Type B pancreatic cell (in vitro differentiated cells): ENCODE measurements at places on chromosomes 1 and 21. TPM values are rescaled to one million over a fixed set of nuclear protein-coding genes. Genes with fewer than 3 reads are reported as not detected.

Gene FMO2
- total RNA-seq = 0.60 TPM in 1 of 2 replicates, not detected in the other

Gene AHCTF1
- 27.0 and 34.9 TPM in 2 replicates for total RNA-seq

Gene TEKT2
- 2.1 and 9.6 TPM in 2 replicates for total RNA-seq

- no peak for DNase-seq
- no peak overlapping the region for H3K4me3 ChIP-seq
- no peaks in the 10 kb centered on the region for H3K36me3 ChIP-seq
- no peaks in the 10 kb centered on the region for H3K4me1 ChIP-seq
- no peaks in the 10 kb centered on the region for H3K27me3 ChIP-seq
Measured at GRCh38 chr1:196685506-196685905, 33.7 kb downstream of the CFH start.

DNA sequence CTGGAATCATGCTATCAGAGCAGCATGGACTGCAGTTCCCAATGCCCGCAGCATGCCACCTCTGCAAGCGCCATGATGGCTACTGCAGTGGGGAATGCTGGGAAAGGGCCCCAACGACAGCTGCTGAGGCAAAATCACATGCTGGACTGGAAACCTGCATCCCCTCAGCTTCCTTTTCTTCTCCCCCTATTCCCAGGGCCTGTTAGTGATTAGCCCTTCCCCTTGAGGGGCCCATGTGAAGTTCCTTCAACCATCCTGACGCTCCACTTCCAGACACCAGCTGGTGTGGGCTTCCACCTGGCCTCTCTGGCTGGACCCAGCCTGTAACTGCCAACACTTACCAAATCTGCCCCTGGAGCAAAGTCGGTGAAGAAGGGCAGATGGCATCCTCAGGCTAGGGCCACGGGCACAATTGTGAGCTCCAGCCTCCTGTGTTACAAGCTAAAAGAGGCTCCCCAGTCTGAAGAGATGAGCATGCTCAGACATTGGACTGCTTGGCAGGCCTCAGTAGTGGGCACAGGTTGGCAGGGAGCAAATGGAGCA, 22.1 kb upstream of the SDC3 start:
- no peak overlapping the region for H3K4me3 ChIP-seq
- H3K4me1 ChIP-seq = peaks cover 47% of the 10 kb centered on the region
- H3K36me3 ChIP-seq = peaks cover 24% of the 10 kb centered on the region
- peak overlapping the region; percentile 31 for H3K27ac ChIP-seq
- no peaks in the 10 kb centered on the region for H3K27me3 ChIP-seq
- no peak for DNase-seq

GRCh38 chr1:234875328-234875952, 253.2 kb downstream of the TOMM20 start:
- H3K4me3 ChIP-seq = no peak overlapping the region
- DNase-seq = no peak
- H3K27me3 ChIP-seq = no peaks in the 10 kb centered on the region
- no peaks in the 10 kb centered on the region for H3K36me3 ChIP-seq
- peaks cover 37% of the 10 kb centered on the region for H3K4me1 ChIP-seq
- H3K27ac ChIP-seq = no peak overlapping the region

GRCh38 chr1:59360170-59360569, 63.3 kb downstream of the FGGY start:
- no peak overlapping the region for H3K27ac ChIP-seq
- peak overlapping the region; percentile 24 for H3K4me3 ChIP-seq
- H3K4me1 ChIP-seq = peaks cover 38% of the 10 kb centered on the region
- DNase-seq = no peak
- peaks cover 4% of the 10 kb centered on the region for H3K36me3 ChIP-seq
- no peaks in the 10 kb centered on the region for H3K27me3 ChIP-seq

Gene RGS13
- total RNA-seq = 0.19 TPM in 1 of 2 replicates, not detected in the other

DNA sequence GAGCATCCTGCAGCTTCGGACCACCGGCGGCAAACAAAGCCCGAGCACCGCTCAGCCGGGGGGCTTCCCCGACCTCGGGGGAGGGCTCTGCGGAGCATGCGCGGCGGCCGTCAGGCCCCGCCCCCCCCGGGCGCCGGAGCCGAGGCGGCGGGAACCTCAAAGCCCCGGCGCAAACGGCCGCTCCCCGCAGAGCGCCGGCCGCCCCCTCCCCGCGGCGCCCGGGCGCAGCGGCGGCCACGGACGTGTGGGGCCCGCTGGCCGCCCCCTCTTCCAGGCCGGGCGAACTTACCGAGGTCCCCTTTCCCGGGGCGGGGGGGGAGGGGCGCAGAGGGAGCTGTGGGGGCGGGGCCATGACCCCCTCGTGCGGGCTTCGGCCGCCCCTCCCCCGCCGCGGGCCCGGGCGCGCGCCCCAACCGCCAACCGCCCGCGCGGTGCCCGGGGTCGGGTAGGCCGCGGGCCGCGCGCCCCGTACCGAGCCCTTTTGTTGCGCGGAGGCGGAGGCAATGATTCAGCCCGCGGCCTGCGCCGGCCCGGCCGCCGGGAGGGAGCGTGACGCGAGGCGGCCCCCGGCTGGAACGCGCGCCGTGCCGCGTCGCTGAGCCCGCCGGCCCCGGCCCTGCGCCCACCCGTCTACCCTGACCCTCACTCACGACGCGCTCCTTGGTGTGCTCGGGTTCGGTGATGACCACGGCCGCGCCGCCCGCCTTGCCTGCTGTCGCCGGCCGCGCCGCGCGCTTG, 1.7 kb downstream of the RCC2 start:
- peak overlapping the region; percentile 75 for H3K27ac ChIP-seq
- peaks cover 20% of the 10 kb centered on the region for H3K27me3 ChIP-seq
- peaks cover 18% of the 10 kb centered on the region for H3K36me3 ChIP-seq

- no peak overlapping the region for H3K27ac ChIP-seq
- H3K27me3 ChIP-seq = no peaks in the 10 kb centered on the region
- peaks cover 8% of the 10 kb centered on the region for H3K36me3 ChIP-seq
Measured at GRCh38 chr1:113615425-113615824, 143.9 kb downstream of the PHTF1 start.

GRCh38 chr1:154081386-154082126, 73.3 kb downstream of the NUP210L start:
- no peaks in the 10 kb centered on the region for H3K4me1 ChIP-seq
- no peak overlapping the region for H3K27ac ChIP-seq
- DNase-seq = no peak
- H3K36me3 ChIP-seq = no peaks in the 10 kb centered on the region

GRCh38 chr1:53979712-53980450, 33.7 kb downstream of the LRRC42 start:
- H3K27me3 ChIP-seq = no peaks in the 10 kb centered on the region
- H3K4me3 ChIP-seq = no peak overlapping the region
- H3K27ac ChIP-seq = no peak overlapping the region
- peaks cover 21% of the 10 kb centered on the region for H3K4me1 ChIP-seq
- no peaks in the 10 kb centered on the region for H3K36me3 ChIP-seq

DNA sequence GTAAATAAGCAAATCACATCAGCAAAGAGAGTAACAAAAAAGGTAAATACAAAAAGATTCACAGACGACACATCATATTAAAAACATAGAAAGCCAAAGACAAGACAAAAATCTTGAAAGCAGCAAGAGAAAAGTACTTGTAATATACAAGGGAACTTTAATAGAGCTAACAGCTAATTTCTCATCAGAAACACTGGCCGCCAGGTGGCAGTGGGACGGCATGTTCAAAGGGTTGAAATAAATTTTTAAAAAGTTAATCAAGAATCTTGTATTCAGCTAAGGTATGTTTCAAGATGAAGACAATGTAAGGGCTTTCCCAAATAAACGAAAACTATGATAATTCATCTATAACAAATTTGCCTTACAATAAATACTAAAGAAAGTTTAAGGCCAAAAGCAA, 358.1 kb downstream of the LRRIQ3 start:
- H3K27me3 ChIP-seq = no peaks in the 10 kb centered on the region
- H3K4me3 ChIP-seq = no peak overlapping the region
- H3K36me3 ChIP-seq = no peaks in the 10 kb centered on the region
- H3K27ac ChIP-seq = no peak overlapping the region
- no peaks in the 10 kb centered on the region for H3K4me1 ChIP-seq

GRCh38 chr1:119453021-119453420, 38.1 kb downstream of the HSD3B2 start:
- H3K36me3 ChIP-seq = no peaks in the 10 kb centered on the region
- no peaks in the 10 kb centered on the region for H3K4me1 ChIP-seq
- H3K4me3 ChIP-seq = no peak overlapping the region
- DNase-seq = no peak
- no peak overlapping the region for H3K27ac ChIP-seq

DNA sequence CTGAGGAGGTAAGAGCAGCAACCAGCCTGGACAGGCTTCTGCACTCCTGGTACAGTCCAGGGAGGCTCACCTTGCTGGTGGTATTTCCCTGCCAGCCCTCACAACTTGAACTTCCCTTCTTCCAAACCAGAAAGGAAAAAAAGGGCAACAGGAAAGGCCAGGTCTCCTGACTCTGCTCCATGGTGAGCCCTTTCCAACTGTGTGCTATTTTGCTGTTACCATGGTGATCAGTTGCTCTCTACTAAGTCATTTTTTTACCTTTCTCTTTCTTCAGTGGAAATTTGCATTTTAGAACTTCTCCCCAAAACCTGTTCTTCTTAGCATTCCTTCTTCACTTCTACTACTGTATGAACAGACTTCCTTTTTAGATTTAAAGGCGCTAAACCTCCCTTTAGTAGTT, 164.3 kb downstream of the GRIK1 start:
- H3K27ac ChIP-seq = no peak overlapping the region
- no peaks in the 10 kb centered on the region for H3K4me1 ChIP-seq
- no peak overlapping the region for H3K4me3 ChIP-seq
- H3K36me3 ChIP-seq = no peaks in the 10 kb centered on the region

Gene FCGR2B
- total RNA-seq = 0.19 and 0.33 TPM in 2 replicates

GRCh38 chr21:36747815-36748383, 49.0 kb downstream of the SIM2 start:
- peaks cover 53% of the 10 kb centered on the region for H3K4me1 ChIP-seq
- peak; percentile 88 for DNase-seq
- peaks cover 62% of the 10 kb centered on the region for H3K27me3 ChIP-seq
- H3K4me3 ChIP-seq = peak overlapping the region; percentile 83
- H3K27ac ChIP-seq = no peak overlapping the region
- H3K36me3 ChIP-seq = no peaks in the 10 kb centered on the region

GRCh38 chr1:84525779-84526178, 19.4 kb upstream of the GNG5 start:
- no peaks in the 10 kb centered on the region for H3K4me1 ChIP-seq
- no peaks in the 10 kb centered on the region for H3K36me3 ChIP-seq
- no peak overlapping the region for H3K4me3 ChIP-seq
- no peak for DNase-seq
- no peaks in the 10 kb centered on the region for H3K27me3 ChIP-seq

DNA sequence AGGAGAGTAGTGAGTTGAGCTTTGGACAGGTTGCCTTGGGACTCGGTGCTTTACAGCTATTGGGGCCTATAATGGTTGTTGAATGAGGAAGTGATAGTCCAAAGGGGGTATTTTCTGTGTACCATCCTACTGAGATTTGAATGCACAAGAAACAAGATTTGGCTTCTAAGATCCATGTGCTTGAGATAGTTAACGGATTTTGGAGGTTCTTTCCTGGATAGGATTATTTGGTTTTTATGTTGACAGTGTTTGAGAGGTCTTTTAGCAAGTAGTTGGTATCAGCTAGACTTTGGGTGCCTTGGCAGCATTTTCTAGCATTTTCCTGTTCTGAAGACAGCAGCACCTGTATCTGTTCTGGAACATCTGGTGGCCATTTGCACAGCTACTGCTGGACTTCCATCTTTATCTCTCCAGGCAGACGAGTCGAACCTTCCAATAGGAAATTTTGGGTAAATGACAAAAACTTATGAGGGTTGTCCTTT, 3.6 kb upstream of the SCAF4 start:
- no peaks in the 10 kb centered on the region for H3K27me3 ChIP-seq
- H3K36me3 ChIP-seq = no peaks in the 10 kb centered on the region
- DNase-seq = no peak
- H3K4me3 ChIP-seq = no peak overlapping the region

Gene TRMT13
- 13.9 and 25.1 TPM in 2 replicates for total RNA-seq

DNA sequence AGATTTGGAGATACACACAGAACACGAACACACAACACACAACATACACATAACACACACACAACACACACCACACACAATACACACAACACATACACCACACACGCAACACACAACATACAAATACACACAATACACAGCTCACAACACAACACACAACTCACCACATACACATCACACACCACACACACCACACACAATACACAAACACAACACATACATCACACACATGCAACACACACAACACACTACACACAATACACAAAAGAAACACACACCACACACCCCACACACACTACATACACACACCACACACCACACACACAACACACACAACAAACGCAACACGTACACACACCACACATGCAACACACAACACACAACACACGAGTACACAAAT, 29.1 kb upstream of the C1orf174 start:
- H3K36me3 ChIP-seq = no peaks in the 10 kb centered on the region
- H3K27ac ChIP-seq = no peak overlapping the region
- H3K4me1 ChIP-seq = peaks cover 3% of the 10 kb centered on the region
- peaks cover 37% of the 10 kb centered on the region for H3K27me3 ChIP-seq
- no peak overlapping the region for H3K4me3 ChIP-seq

DNA sequence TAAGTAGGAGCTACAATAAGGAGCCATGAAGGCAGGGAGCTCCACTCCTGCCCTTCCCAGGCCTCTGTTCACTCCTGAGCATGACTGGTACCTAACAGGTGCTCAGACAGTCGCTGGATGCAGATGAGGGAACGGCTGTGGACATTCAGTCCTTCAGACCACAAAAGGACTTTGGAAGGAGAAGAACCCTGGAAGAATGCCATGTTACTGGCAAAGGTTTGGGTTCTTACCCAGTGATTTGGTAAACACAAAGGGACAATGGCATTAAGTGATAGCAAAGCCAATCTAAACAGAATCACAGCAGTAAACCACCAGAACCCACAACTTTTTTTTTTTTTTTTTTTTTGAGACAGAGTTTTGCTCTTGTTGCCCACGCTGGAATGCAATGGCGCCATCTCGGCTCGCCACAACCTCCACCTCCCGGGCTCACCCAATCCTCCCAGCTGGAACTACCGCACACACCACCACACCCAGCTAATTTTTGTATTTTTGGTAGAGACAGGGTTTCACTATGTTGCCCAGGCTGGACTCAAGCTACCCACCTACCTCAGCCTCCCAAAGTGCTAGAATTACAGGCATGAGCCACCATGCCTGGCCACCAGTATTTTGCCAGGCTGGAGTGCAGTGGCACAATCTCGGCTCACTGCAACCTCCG, 7.5 kb upstream of the CBR3 start:
- H3K27ac ChIP-seq = no peak overlapping the region
- H3K27me3 ChIP-seq = peaks cover 24% of the 10 kb centered on the region
- no peak for DNase-seq
- H3K4me3 ChIP-seq = peak overlapping the region; percentile 34

Gene KRTAP12-1
- not detected in 2 replicates for total RNA-seq

GRCh38 chr1:2350911-2351655, 40.3 kb downstream of the MORN1 start:
- DNase-seq = no peak
- no peak overlapping the region for H3K27ac ChIP-seq
- H3K4me3 ChIP-seq = no peak overlapping the region
- peaks cover 9% of the 10 kb centered on the region for H3K4me1 ChIP-seq
- no peaks in the 10 kb centered on the region for H3K36me3 ChIP-seq

Gene NR1I3
- total RNA-seq = not detected in 2 replicates
